COR-L47 (cell line): ENCODE measurements at places on chromosomes 6 and 20.
A peak's percentile ranks its signal among the peaks of the same experiment; 100 is the strongest.

DNA sequence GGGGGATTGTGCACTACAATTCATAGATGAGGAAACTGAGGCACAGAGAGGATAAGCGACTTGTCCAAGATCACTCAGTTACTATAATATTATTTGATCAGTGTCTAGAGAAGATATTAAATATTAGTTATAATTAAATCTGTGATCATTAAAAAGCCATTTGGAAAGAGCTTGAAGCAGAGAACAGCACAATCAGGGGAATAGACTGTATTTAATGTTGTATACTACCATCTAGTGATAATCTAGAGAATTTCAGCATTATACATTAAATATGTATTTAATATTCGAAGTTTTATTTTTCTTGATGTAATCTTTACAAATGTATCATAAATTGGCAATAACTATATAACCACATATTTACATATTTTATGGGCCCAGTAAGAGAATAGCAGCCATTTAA lies 20.1 kb upstream of the MTCL3 start:
- DNase-seq, result peak; percentile 10

- no peak for DNase-seq
These were observed 274.8 kb downstream of the LRFN2 start for GRCh38 chr6:40312213-40313015.

DNA sequence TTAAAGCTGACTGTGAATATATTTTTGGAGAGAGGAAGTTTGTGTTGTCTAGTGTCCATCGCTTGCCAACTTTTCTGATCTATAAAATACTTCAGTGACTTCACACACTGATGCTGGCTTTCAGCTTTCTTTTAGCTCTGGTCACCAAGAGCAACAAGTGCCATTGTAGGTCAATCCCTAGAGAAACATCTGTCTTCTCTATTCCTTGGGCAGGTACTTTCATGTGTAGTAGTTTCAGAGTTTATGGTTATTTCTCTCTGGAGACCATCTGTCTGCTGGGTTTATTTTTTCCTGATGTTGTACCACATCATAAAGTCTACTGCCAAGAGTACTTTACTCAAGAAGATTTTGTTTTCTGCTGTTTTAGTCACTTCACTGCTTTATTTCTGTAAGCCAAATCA lies 249.9 kb downstream of the KHDC1L start:
- no peak for DNase-seq

GRCh38 chr6:20629509-20629908 lies 95.3 kb downstream of the CDKAL1 start:
- DNase-seq, result no peak

DNA sequence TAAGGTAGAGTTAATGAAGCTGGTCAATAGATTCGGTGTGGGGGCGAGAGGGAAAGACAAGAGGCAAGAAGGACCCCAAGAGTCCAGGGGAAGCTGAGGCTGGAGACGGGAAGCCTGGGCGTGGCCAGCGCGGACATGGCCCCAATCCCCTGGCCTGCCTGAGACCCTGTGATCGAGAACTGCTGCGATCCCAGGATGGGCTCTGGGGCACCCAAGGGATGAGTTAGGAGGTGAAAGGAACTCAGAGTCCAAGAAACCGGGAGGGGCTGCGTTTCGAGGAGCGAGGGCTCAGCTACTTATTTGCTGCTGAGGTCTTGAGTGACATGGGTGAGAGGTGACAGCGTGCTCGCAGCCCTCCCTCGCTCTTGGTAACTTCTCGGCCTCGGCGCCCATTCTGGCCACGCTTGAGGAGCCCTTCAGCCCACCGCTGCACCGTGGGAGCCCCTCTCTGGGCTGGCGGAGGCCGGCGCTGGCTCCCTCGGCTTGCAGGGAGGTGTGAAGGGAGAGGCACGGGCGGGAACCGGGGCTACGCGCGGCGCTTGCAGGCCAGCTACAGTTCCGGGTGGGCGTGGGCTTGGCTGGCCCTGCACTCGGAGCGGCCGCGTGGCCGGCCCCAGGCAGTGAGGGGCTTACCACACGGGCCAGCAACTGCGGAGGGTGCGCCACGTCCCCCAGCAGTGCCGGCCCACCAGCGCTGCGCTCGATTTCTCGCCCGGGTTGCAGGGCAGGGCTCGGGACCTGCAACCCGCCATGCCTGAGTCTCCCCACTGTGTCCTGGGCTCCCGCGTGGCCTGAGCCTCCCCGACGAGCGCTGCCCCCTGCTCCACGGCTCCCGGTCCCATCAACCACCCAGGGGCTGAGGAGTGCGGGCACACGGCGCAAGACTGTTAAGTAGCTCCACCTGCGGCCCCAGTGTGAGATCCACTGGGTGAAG lies 58.2 kb downstream of the IRF4 start:
- no peak for DNase-seq

- DNase-seq, result no peak
These were observed 10.9 kb downstream of the CASP8AP2 start for GRCh38 chr6:89840538-89840937.

DNA sequence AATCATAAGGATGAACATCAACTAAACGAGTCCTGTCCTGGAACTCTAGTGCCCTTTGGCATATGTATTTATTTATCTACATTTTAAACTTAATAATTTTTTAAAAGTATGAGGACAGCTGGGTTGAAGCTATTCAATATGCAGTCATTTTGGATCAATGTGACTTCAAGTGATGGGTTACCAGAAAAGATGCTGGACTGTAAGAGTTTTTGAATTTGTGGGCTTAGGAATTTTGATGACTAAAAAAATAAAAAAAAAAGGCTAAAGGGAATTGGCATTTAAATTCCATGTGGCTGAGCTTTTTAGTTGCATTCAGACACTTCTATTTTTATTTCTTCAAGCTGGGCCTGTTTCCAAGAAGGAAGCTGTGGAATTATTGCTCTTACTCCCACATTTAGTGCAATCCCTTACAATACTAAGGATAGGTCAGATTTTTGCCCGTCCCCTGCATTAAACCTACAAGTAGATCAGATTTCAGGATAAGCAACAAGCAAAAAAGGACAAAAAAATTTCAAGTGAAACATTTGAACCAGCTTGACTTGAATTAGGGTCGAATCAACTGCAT lies 704.2 kb upstream of the CITED2 start:
- DNase-seq, result no peak

- DNase-seq, result peak; percentile 16
These were observed 2.0 kb downstream of the TBX18 start for GRCh38 chr6:84762220-84763002.

GRCh38 chr20:12882832-12883506 lies 125.8 kb upstream of the SPTLC3 start:
- DNase-seq, result no peak

- DNase-seq, result no peak
These were observed 30.7 kb upstream of the NAA20 start for GRCh38 chr20:19986419-19986818.

DNA sequence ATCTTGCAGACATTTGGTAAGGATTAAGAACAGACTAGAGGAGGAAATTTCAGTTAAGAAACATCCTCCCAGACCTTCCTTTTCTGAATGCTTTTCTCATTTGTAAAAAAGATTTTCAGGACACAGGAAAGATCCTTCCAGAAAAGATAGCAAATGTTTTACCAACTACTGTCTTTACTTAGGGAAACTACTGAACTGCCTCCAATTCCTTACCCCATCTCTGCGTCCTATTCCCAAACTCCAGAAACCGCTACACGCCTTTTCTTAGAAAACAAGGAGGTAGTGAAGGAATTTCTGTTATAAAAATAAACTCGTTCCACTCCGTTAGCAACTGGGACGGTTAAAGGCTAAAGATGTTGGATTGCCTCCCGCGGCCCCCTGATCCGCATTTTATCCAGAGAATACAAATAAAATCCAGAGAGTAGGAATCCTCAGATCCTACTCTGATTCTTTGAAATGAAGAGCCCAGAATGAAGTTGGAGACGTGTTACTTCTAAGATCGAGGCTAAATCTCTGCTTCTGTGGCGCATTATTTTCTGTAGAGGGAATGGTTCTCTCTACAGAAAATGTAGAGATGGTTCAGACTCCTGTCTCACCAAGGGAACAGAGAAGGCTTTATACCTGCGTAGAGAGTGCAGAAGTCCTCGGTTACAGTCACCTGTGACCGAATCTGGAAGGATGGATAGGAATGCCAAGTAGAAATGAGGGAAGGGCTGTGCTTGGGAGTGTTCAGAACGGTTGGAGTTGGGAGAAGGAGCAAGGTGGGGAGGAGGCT lies 133.0 kb downstream of the GPX5 start:
- no peak for DNase-seq

GRCh38 chr6:7267466-7268091 lies 45.4 kb downstream of the SSR1 start:
- peak; percentile 53 for DNase-seq

DNA sequence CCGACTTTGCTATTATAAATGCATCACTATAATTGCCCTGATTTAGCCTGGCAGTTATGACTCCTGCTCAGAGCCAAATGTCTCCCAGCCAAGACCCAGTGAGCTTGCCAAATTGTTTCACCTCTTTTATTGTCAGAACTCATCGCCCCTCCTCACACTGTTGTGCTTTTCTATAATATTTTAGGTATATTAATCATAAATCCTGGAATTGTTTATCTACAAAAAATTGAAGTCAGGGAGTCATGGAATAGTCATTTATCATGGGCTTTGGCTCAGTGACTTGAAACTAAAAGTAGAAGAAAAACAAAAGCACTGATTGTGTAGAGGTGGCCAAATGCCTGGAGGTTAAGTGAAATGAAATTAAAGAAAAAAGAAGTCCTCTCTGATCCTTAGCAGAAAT lies 85.6 kb downstream of the PFDN4 start:
- DNase-seq, result no peak

GRCh38 chr6:165675120-165675519 lies 12.1 kb upstream of the PDE10A start:
- DNase-seq, result no peak

DNA sequence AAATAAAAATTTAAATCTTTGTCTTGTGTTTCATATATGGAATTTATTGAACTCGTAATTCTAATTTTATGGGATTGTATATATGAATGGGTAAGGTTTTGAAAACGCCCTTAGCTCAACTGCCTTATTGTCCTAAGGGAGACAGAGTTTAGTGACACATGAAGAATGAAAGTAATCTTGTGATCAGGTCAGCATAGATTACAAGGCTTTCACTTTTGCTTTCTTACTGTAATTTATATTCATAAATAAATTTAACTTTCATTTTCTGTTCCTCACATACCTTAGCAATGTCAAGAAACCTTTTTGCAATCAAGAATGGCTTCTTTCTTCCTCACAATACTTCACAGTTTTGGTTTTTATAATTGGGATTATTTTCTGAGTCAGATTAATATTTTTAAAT lies 14.4 kb downstream of the KPNA5 start:
- no peak for DNase-seq

GRCh38 chr6:82976179-82976578 lies 89.5 kb downstream of the UBE3D start:
- DNase-seq, result no peak

DNA sequence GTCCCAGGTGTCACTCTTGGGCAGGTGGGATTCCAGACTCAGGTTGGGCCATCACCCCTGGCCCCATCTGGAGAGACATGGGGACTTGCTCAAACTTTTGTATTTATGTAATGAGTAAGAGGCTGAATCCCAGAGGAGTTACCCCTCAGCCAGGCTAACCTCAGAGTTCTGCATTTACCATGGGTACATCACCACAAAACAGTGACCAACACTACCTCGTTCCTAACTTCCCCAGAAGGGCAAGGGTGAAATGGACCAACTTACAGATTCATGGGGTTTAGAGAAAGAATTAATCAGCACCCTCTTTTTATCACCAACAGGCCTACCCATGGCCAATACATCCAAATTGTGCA lies 259.9 kb upstream of the MARCKS start:
- no peak for DNase-seq

DNA sequence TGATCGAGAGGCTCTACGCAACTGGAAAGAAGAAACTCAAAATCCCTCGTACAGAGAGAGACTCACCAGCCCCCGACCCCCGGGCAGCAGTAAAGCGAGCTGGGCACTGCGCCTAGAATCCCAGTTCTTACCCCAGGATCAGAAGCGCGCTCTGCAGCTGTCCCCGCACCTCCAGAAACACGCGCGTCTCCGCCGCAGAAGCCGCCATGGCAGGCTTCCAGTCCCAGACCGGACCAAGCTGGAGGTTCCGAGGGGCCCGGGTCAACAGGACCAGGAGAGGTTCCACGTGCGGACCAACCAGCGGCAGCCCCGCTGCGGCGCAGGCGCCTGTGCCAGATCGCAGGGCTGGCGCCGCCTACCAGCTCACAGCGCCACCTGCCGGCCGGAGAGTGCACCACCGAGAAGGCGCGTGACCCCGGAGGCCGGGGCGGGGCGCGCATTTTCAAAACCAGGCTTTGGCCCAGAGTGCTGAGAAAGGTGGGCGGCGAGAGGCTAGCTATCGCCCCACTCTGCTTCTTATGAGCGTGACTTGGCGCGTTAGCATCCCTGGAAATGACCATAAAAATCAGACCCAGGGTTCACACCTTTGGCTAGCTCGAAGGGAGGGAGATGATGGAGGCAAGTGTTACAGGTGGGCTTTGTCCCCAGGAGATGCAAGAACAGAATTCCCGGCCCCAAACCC lies at the start of gene UBE3D:
Gene UBE3D (minus strand): TSS at position 331 of the 682 bp plus-strand sequence. CDS start 123 bp downstream, at position 208.
- peak; percentile 75 for DNase-seq

DNA sequence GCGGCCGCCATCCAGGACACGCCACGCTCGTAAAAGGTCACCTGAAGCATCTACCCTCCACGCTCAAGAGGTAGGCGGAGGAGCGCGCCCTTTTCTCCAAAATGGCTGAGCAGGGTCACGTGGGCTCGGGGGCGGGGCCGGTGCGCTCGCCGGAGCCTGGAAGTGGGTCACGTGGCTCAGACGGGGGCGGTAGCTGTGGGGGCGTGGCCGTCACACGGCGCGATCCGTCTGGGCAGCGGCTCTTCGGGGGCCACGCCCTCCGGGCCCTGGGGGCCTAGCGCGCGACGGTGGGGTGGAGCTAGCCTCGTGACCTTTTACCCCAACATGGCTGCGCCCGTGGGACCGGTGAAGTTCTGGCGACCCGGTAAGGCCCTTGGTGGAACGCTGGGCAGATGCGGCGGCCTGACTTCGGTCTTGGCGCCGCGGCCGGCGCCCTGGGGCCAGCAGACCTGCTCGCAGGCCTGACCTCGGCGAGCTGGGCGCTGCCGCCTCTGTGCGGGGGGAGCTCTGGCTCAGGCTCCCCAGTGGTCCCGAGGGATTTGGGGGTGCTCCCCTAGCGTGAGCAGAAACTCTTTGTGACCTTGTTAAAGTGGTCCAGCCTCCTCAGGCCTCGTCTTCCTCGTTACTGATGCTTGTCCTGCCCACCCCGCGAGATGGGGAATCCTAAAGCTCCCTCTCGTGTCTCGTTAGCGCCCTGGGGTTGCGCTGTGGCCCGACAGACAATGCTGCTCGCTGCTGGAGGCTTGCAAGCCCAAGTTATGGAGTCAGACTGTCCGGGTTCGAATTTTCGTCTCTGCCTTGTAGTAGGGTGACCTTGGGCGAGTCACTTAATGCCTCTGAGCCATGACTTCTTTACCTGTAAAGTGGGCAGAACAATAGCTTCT lies at the start of gene DHX35:
Gene DHX35 (plus strand): TSS at position 301 of the 884 bp plus-strand sequence. CDS start 24 bp downstream, at position 325.
- DNase-seq, result peak; percentile 97

DNA sequence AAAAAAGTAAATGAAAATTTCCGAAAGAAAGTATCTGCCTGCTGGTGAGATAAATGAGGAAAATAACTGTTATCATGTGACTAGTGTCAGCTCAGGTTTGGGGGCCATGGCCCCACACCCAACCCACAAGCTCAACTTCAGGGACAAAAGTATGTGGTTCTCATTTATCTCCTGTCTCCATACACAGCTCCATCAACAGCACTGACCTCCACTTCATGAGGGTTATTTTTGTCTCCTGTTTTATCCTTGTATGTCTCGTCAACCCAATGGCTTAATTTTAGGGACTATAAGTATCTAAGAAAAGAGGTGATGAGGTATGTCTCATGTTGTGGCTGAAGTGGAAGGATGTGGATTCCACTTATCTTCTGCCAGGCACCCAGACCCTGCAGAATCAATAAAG lies 271.6 kb upstream of the RIN2 start:
- DNase-seq, result no peak

- DNase-seq, result no peak
These were observed 34.1 kb downstream of the TRMT11 start for GRCh38 chr6:126020305-126021050.

- no peak for DNase-seq
These were observed 7.1 kb upstream of the ABHD16B start for GRCh38 chr20:63854069-63854765.
